Kasumi-1 (cell line): ENCODE measurements at places on chromosomes 7 and 10.

GRCh38 chr10:130421909-130422308 is 285.7 kb downstream of the GLRX3 start:
- DNase-seq: no peak

DNA sequence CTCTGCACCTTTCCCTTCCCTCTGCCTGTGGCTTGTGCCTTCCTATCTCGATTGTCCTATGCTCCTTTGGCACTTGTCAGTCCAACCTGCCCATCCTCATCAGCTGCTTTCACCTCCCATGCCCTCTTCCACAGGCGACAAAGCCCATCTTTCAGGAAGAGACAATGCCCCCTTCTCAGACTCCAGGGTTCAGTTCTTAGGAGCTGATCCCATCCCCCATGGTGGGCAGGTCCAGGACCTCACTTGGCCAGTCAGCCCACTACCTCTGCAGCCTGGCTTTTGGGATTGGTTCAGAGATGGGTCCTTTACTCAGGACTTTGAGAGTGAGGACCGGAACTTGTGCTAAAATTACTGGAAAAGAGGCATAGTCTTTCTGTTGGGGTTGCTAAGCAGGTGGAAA is 74.0 kb upstream of the NANOS1 start:
- DNase-seq: no peak

- no peak for DNase-seq
Measured at GRCh38 chr7:84258628-84259027, 64.0 kb upstream of the SEMA3A start.

- DNase-seq: peak; percentile 39
Measured at GRCh38 chr7:107931740-107932515, 40.9 kb downstream of the DLD start.

GRCh38 chr7:99379043-99379577 is 4.6 kb downstream of the ARPC1B start:
- peak; percentile 96 for DNase-seq

GRCh38 chr7:156650042-156650441 is 9.5 kb downstream of the RNF32 start:
- peak; percentile 8 for DNase-seq

GRCh38 chr7:34756691-34757090 is 98.7 kb downstream of the NPSR1 start:
- no peak for DNase-seq

- DNase-seq: no peak
Measured at GRCh38 chr10:17387861-17388503, 66.4 kb downstream of the ST8SIA6 start.

DNA sequence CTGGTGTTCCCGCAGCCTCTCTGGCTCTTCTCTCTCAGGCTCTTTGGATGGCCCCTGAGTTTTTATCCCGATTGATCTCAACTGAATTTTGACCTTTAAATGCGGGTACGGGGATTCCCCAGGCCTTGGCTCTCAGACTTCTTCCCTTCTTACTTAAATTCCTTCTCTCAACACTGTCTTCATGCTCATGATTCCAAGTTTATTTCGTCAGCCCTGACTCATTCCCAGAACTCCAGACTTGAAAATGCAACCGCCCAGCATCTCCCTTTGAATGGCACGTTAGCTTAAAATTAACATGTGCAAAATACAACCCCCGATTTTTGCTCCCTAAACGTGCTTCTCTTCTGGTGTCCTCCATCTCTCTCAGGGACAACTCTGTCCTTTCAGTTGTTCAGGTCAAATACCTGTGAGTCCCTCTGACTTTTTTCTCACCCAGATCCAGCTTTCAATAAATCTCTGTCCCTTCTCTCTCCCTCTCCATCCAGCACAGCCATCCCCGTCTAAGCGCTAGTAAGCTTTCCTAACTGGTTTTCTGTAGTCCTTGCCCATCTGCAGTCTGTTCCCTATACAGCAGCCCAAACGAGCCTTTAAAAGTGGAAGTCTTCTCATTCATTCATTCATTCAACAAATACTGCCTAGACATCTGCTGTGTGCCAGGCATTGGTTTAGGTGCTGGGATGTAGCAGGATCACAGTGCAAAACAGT is 7.1 kb downstream of the HECW1 start:
- no peak for DNase-seq

DNA sequence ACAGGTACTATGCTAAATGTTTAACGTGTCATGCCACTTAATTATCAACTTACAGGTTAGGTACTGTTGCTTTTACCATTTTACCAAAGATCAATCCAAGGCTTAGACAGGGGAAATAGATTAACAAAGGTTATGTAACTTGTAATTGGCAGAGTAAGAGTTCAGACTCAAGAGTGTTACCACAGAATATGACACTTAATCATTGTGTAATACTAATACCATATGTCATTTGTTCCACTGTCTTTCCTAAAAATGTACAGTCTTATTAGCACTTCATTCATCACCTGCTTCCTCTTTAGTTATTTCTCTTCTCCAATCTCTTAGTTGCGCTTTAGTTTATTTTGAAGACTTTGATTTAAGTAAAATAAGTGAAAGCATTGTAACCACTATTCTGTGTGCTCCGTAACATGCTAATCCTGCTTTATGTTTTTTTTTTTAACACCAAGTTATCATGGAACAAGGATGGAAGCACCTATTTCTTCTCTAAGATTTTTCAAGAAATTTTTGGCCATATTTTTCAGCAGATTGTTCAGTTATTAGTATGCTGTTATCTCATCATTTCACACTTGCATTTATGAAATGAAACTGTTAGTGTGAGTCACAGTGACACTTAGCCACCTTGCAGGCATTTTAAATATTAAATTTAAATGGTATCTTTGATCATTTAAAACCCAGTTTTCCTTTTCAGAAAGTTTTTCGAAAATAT is 197.3 kb downstream of the PHF14 start:
- DNase-seq: no peak

DNA sequence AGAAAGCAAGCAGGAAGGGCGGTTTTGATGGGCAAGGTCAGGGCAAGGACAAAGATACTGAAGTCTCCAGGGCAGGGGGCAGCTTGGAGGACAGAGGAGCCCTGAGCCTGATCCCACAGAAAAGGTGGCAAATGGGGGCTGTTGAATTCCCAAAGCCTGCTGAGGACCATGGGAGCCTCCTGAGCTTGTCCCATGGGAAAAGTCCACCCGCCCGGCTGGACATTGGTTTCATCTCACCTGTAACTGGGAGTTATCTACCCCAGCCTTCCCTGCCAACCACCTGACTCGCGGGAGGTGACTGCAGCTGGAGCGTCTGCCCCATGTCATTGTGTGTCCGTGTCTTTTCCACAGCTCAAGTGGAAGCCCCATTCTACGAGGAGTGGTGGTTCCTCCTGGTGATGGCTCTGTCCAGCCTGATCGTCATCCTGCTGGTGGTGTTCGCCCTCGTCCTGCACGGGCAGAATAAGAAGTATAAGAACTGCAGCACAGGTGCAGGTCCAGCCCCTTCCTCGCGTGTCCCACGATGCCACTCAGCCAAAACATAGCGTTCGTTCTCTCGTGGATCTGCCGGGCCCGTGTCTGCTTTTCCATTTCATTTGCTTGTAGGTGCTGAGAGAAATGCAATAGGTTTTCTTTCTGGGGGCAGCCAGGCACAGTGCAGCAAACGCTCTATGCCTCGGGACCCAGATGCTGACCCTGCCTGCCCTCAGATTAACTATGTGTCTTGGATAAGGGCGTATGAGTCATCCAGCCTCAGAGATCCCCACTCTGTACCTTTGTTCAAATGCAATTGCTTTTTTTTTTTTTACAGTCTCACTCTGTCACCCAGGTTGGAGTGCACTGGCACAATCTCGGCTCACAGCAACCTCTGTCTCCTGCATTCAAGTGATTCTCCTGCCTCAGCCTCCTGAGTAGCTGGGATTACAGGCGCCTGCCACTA is 444.5 kb upstream of the FOXK1 start:
- DNase-seq: no peak

DNA sequence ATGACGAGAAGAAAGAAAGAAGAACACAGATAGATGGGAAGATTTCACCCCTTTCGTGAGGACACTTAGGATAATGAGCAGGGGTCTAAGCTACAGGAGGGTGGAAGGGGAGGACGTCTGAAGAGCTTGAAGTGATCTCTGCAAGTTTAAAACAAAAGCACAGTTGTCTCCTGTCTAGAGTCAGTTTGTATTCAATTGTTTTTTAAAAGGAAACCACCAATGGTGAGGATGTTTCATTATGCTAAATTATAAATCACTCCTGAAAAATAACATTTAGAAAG is 85.9 kb downstream of the ADAM12 start:
- no peak for DNase-seq

DNA sequence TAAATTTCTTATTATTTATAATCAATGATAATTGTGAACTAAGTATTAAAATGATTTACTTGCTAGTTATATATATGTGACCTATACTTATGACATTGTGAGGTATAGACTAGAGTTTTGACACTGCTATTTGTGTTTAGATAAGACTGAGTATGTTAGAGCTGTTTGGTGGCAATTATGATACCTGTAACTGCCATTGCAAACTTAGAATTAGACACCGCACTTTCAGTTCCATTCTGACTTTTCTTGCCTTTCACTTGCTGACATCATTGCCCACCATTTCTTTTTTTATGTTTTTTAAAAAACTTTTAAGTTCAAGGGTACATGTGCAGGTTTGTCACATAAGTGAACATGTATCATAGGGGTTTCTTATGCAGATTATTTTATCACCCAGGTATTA is 214.5 kb downstream of the MBL2 start:
- DNase-seq: no peak

DNA sequence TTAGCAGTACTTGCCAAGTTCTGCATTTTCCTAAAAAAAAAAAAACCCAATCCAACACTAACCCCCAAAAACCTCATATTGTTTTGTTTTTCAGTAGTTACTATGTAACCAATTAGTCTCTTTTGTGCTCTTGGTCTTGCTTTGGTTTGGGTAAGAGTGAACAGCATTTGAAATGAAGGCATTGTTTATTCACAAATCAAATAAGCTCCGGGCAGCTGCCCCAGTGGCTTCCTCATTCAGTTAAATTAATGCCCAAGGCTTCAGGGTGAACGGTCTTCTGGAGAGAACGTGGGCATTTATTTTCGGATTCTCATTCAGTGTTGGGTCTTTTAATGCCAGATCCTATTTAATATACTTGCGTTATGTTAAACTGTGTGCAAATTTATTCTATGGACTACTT is 108.7 kb downstream of the GFRA1 start:
- DNase-seq: no peak

- no peak for DNase-seq
Measured at GRCh38 chr7:107286751-107287621, 118.2 kb downstream of the HBP1 start.

GRCh38 chr7:112005205-112005775 is 200.9 kb downstream of the DOCK4 start:
- DNase-seq: no peak

DNA sequence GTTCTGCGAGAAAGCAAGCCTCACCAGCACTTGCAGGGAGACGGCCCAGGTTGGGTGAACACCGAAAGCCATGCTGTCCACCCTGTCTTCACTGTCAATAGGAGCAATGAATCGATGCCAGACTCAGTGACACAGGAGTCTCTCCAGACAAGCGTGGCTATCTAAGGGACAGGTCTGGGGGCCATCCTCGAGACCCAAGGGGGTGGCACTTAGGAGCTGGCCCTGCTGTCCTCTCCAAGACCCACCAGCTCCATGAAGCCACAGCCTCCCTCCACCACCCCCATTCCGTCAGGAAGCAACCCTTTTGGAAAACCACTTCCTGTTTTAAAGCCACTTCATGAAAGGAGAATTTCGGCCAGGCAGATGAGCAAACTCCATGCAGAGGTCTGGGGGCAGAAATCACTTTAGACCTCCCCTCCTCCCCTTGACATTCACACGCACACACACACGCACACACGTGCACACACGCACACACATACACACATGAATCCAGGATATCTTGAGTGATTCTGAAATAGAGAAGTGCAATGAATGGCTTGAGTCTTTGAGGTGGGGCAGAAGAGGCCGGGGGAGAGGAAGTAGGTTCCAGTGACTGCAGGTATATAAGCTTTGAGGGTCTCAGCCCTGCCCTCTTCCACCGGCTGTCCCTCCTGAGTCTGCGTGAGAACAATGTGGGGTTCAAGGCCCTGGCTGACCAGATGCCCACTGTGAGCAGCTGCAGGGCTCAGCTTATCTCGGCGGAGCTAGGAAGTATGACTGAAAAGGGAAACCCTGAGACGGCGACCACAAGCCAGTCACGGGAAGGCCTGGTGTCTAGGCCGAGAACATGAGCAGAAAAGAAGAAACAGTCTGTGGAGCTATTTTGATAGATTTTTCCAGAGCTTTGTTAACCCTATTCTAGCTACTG is 25.0 kb downstream of the RGS10 start:
- DNase-seq: peak; percentile 94
